ENCODE measurements at places on chromosomes 16 and 17. TPM values are rescaled to one million over a fixed set of nuclear protein-coding genes. Genes with fewer than 3 reads are reported as not detected.
A peak's percentile ranks its signal among the peaks of the same experiment; 100 is the strongest.

DNA sequence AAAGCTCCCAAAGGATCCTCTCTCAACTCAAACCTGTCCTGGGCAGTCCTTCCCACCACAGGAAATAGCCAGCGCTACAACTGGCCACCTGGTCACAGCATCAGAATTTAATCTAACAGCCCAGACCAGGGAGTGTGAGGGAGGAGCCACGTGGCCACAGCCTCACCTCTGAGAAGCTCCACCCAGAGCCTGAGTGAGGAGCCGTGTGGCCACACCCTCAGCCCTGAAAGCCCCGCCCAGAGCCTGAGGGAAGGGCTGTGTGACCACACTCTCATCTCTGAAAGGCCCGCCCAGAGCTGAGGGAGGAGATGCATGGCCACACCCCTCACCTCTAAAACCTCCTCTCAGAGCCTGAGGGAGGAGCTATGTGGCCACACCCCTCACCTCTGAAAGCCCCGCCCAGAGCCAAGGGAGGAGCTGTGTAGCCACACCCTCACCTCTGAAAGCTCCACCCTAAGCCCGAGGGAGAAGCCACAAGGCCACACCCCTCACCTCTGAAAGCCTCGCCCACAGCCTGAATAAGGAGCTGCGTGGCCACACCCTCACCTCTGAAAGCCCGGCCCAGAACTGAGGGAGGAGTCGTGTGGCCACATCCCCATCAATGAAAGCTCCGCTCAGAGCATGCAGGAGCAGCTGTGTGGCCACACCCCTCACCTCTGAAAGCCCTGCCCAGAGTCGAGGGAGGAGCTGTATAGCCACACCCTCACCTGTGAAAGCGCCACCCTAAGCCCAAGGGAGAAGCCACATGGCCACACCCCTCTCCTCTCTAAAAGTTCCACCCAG is 28.6 kb downstream of the SLC38A8 start:
- DNase-seq, result peak; percentile 27
- no peaks in the 10 kb centered on the region for H3K36me3 ChIP-seq
- no peak overlapping the region for H3K4me3 ChIP-seq
- H3K27me3 ChIP-seq, result no peaks in the 10 kb centered on the region
- no peaks in the 10 kb centered on the region for H3K4me1 ChIP-seq
- no peak overlapping the region for H3K27ac ChIP-seq

GRCh38 chr17:28256370-28256769 is 62.6 kb upstream of the TMEM97 start:
- H3K27me3 ChIP-seq, result no peaks in the 10 kb centered on the region
- H3K27ac ChIP-seq, result no peak overlapping the region
- no peak overlapping the region for H3K4me3 ChIP-seq
- no peaks in the 10 kb centered on the region for H3K36me3 ChIP-seq
- no peak for DNase-seq

- H3K27ac ChIP-seq, result no peak overlapping the region
- H3K36me3 ChIP-seq, result no peaks in the 10 kb centered on the region
- no peaks in the 10 kb centered on the region for H3K4me1 ChIP-seq
- no peaks in the 10 kb centered on the region for H3K27me3 ChIP-seq
- peak; percentile 20 for DNase-seq
- no peak overlapping the region for H3K4me3 ChIP-seq
These were observed 10.1 kb upstream of the TANGO6 start for GRCh38 chr16:68833251-68833650.

GRCh38 chr17:65783845-65784334 is 222.4 kb upstream of the AXIN2 start:
- peak overlapping the region; percentile 19 for H3K27ac ChIP-seq
- H3K27me3 ChIP-seq, result no peaks in the 10 kb centered on the region
- no peak for DNase-seq
- H3K36me3 ChIP-seq, result no peaks in the 10 kb centered on the region
- H3K4me3 ChIP-seq, result no peak overlapping the region
- no peaks in the 10 kb centered on the region for H3K4me1 ChIP-seq

DNA sequence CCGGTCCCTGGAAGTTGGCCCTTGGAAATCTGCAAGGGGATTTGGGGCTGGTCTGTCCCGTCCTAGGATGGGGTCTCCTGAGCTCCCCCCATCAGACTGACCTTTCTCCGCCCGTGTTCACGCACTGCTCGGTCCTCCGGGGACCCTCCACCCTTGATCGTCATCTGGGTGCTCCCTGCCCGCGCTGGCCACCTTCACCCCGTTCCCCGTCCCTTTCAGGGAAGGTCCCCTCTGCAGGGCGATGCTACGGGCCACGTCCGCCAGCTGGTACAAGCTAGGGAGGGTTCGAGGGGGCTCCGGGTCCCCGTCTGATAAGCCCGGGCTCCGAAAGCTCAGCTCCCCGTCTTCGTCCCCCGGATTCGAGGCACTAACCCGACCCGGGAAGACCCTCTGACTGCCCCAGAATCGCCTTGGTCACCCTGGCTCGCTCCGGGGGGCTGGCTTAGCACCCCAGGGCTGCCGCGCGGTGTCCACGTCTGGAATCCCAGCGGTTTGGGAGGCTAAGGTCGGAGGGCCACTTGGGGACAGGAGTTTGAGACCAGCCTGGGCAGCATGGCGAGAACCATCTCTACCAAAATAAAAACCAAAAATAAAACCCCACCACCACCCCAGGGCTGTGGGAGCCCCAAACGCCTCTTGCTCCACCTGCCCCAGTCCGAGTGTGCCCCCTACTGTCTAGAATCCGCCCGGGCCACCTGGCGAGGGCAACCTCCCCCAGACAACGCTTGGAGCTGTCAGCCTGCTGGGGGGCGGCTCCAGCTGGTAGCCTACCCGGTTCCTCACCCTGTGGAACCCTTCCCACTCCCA is 1.1 kb upstream of the SLC43A2 start:
- peak overlapping the region; percentile 79 for H3K4me3 ChIP-seq
- H3K4me1 ChIP-seq, result no peaks in the 10 kb centered on the region
- no peaks in the 10 kb centered on the region for H3K36me3 ChIP-seq
- H3K27me3 ChIP-seq, result no peaks in the 10 kb centered on the region

DNA sequence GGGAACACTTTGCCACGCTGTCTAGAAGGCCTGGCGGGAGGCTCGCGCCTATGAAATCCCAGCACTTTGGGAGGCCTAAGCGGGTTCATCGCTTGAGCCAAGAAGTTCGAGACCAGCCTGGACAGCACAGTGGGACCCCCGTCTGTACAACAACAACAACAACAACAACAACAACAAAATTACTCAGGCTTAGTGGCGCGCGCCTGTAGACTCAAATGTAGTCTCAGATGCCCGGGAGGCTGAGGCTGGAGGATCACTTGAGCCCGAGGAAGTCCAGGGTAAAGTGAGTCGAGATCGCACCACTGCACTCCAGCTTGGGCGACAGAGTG is 297 bp upstream of the SLFN13 start:
- peak overlapping the region; percentile 82 for H3K27ac ChIP-seq
- H3K36me3 ChIP-seq, result no peaks in the 10 kb centered on the region
- no peak for DNase-seq

GRCh38 chr17:82582213-82582612 is 62.7 kb downstream of the FOXK2 start:
- H3K4me3 ChIP-seq, result no peak overlapping the region
- DNase-seq, result no peak
- H3K4me1 ChIP-seq, result no peaks in the 10 kb centered on the region
- H3K27ac ChIP-seq, result no peak overlapping the region

- H3K4me3 ChIP-seq, result peak overlapping the region; percentile 36
- H3K27me3 ChIP-seq, result no peaks in the 10 kb centered on the region
- no peaks in the 10 kb centered on the region for H3K36me3 ChIP-seq
- peaks cover 27% of the 10 kb centered on the region for H3K4me1 ChIP-seq
- DNase-seq, result no peak
- H3K27ac ChIP-seq, result peak overlapping the region; percentile 87
These were observed 5.0 kb downstream of the CAMKK1 start for GRCh38 chr17:3887804-3888203.

DNA sequence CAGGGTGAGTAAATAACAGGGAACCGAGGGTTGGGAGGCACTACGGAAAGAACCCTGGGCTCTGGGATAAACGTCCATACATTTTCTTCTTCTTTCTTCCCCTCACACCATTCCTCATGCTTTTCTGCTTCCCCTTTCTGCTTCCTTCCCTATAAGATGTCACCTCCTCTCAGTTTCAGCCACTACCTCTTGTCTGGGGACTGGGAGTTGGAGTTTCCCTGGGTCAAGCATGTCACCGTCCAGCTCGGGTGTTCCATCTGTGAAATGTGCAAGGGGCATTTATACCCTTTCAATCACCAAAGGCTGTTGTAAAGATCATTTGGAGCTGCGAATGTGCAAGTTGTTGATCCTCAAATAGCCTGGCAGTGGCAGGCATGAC is 17.5 kb upstream of the CCL22 start:
- H3K36me3 ChIP-seq, result no peaks in the 10 kb centered on the region
- H3K4me1 ChIP-seq, result no peaks in the 10 kb centered on the region
- H3K4me3 ChIP-seq, result no peak overlapping the region

GRCh38 chr16:56841233-56841632 is 23.8 kb upstream of the SLC12A3 start:
- no peaks in the 10 kb centered on the region for H3K4me1 ChIP-seq
- no peaks in the 10 kb centered on the region for H3K36me3 ChIP-seq
- no peak overlapping the region for H3K4me3 ChIP-seq
- no peak for DNase-seq

- H3K4me1 ChIP-seq, result no peaks in the 10 kb centered on the region
- no peak for DNase-seq
- H3K27me3 ChIP-seq, result no peaks in the 10 kb centered on the region
- no peak overlapping the region for H3K4me3 ChIP-seq
These were observed 44.9 kb downstream of the SSH2 start for GRCh38 chr17:29885031-29885640.

DNA sequence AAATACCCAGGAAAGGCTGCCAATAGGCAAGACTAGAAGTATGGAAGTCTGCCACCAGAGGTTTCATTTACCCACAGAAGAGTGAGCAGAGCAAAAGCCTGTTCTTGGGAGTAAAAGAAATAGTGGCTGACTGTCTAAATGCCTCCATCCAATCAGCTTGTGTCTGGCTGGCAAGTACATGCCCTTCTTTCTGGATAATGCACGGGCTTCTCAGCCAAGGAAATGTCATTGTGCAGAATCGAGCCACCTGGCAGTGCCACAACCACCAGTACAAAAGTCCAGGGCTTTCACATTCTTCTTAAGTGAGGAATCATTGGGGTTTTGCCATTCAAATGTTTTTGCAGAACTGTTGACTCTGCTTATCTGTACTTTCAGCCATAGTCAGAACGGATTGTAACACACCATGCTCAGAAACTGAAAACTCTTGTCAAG is 10.1 kb upstream of the ERCC4 start:
- H3K36me3 ChIP-seq, result no peaks in the 10 kb centered on the region
- no peaks in the 10 kb centered on the region for H3K4me1 ChIP-seq
- no peaks in the 10 kb centered on the region for H3K27me3 ChIP-seq
- H3K27ac ChIP-seq, result no peak overlapping the region

DNA sequence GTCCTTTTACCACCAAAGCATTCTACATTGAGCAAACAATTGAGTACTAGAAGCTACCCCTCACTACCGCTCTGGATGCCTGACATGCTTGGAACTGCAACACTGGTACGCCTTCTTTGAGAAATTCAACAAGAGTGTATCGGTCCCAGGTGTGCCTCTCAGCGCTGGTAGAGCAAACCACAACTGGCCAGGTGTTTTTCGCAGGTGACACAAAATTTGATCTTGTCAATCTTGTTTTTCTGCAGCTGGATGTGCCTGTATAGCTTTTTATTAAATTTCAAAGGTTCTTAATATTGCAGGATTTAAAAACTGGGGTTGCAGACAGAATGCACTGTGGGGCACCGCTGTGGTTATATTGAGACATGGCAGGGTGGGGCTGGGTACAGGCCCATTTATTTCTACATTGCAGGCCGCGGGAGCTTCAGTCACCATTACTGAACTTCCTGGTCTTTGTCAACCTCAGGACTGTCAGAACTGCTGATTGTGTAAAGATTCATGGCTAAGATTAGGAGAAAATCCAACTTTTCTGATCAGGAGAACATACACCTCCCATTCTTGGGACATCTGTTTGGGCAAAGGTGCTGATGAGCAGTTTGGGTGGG is 4.5 kb upstream of the SNX20 start:
- no peak overlapping the region for H3K4me3 ChIP-seq
- DNase-seq, result no peak
- H3K27me3 ChIP-seq, result no peaks in the 10 kb centered on the region
- H3K4me1 ChIP-seq, result no peaks in the 10 kb centered on the region
- H3K27ac ChIP-seq, result no peak overlapping the region
- H3K36me3 ChIP-seq, result no peaks in the 10 kb centered on the region

GRCh38 chr17:80109713-80110446 is 8.5 kb downstream of the GAA start:
- no peaks in the 10 kb centered on the region for H3K36me3 ChIP-seq
- DNase-seq, result peak; percentile 82
- no peak overlapping the region for H3K4me3 ChIP-seq
- no peaks in the 10 kb centered on the region for H3K27me3 ChIP-seq
- H3K27ac ChIP-seq, result peak overlapping the region; percentile 62
- H3K4me1 ChIP-seq, result no peaks in the 10 kb centered on the region

- H3K27me3 ChIP-seq, result no peaks in the 10 kb centered on the region
- H3K36me3 ChIP-seq, result no peaks in the 10 kb centered on the region
- no peak overlapping the region for H3K27ac ChIP-seq
- H3K4me3 ChIP-seq, result no peak overlapping the region
These were observed 2.1 kb upstream of the CUEDC1 start for GRCh38 chr17:57957120-57957850.

DNA sequence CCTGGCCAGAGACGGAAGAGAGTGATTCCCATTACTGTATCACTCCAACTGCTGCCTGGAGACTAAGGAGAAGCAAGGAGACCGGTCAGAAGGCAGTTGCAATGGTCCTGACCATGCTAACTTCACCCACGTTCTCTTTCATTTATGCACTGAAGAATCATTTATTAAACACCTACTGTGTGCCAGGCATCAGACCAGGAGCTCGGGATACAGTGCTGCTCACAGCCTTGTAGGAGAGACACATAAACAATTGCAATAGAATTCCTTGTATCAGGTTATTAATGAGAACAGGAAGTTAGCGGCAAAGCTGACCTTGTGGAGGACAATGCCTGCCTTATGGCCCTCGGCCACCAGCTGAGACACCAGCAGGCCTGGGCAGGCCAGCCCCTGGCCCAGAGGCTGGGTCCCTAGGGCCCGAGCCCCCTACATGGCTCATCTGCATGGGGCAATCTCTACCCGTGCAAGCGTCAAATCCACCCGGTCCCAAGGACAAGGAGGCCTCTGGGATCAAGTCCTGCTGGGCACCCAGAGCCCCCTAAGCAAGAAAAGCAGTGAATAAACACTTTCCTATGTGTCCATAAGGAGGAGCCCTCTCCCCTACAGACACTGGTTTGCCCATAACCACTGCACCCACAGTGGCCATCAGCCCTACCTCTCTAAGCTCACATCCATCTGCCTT is 8.6 kb upstream of the ENPP7 start:
- no peaks in the 10 kb centered on the region for H3K27me3 ChIP-seq
- H3K36me3 ChIP-seq, result no peaks in the 10 kb centered on the region
- no peak overlapping the region for H3K27ac ChIP-seq
- no peak overlapping the region for H3K4me3 ChIP-seq
- H3K4me1 ChIP-seq, result no peaks in the 10 kb centered on the region

- H3K4me1 ChIP-seq, result no peaks in the 10 kb centered on the region
- H3K27me3 ChIP-seq, result no peaks in the 10 kb centered on the region
- DNase-seq, result peak; percentile 76
These were observed 12.1 kb upstream of the HP start for GRCh38 chr16:72042157-72042660.

- DNase-seq, result no peak
- no peak overlapping the region for H3K4me3 ChIP-seq
- H3K36me3 ChIP-seq, result no peaks in the 10 kb centered on the region
- no peaks in the 10 kb centered on the region for H3K27me3 ChIP-seq
- no peak overlapping the region for H3K27ac ChIP-seq
These were observed 25.1 kb upstream of the ADGRG1 start for GRCh38 chr16:57603115-57604024.

Gene CSH1
- total RNA-seq, result not detected

Gene CACNG4
- total RNA-seq, result not detected

Gene CALB2
- 22.2 TPM for total RNA-seq

Gene TPSG1
- 1.8 TPM for total RNA-seq

Gene DDX52
- 20.0 TPM for total RNA-seq

Gene DHRS7C
- total RNA-seq, result not detected

Gene KRT24
- not detected for total RNA-seq

Gene FBXW10
- total RNA-seq, result 0.15 TPM

Gene GJD3
- not detected for total RNA-seq

Gene TBC1D28
- total RNA-seq, result not detected

Measured in breast epithelium (tissue), 4 donors.